Left ventricle myocardium inferior (tissue), 1 donor: ENCODE measurements at places on chromosomes 7 and 10. TPM values are rescaled to one million over a fixed set of nuclear protein-coding genes. Genes with fewer than 3 reads are reported as not detected.

GRCh38 chr10:125444790-125445189, 238.2 kb downstream of the TEX36 start:
- DNase-seq, result no peak

- no peak for DNase-seq
These were observed 36.3 kb downstream of the ENTPD1 start for GRCh38 chr10:95792211-95792780.

DNA sequence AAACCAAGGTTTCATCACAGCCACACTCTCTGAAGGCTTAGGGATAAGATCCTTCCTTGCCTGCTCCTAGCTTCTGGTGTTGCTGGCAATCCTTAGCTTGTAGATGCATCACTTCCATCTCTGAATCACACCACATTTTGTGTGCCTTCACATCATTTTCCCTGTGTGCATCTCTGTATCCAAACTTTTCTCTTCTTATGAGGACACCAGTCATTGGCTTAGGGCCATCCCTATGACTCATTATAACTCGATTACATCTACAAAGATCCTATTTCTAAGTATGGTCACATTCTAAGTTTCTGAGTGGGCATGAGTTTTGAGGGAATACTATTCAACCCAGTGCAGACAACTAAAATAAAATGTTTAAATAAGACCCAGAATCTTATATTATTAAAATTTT, 121.7 kb downstream of the C7orf25 start:
- DNase-seq, result no peak

DNA sequence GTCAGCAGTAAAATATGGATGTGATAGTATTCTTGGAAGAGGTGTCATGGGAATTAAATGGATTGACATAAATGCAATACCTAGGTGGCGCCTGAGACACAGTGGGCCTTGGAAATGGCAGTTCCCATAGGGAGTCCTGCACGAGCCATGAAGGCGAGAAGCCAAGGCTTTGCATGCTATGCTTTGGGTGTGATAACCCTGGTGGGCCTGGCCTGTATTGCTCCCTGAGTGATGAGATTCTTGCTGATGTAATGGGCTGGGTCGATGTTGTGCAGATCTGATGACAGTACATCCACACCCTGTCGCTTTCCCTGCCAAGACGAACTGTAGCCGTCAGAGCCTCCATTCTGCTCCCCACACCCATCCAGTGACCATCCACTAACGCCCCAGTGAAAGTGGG, 46.4 kb downstream of the CREB5 start:
- no peak for DNase-seq

GRCh38 chr10:85657476-85658113, 709.0 kb downstream of the GRID1 start:
- no peak for DNase-seq

DNA sequence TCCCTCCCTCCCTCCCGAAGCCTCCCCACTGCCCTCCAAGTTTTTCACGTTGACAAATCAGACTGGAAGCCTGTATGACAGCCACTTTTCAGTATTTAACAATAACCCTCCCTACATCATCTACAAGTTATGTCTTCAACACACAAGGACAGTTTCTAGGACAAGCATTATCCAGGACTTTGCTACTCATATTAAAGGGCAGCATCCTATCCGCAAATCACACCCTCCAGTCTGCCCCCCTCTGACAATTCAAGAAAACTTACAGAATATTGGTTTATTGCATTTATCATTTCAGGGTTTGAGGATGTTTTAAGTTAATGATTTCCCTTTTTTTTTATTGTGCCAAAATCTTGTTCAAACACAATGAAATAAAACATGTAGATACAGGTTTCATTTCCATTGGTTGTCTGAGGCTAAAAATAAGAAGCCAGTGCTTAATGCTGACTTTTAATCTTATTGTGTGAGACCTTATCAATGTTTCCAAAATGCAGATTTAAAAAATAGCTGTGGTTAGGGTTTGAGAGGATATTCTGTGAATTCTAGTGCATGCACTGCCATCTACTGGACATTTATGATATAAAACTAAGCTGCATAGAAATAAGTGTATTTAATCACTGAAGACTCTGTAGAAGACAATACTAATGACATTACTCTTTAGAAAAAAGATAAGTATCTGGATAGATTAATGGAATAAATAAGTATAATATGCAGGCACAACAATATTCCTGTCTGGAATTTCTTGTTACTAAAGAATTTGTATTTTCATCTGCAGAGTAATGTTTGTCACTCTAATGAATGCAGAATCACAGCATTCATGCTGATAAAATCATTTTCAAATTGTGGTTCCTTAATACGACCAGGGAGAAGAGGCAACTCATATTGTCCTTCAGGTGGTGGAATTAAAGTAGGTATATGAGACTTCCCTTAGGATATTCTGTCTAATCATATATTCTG, 64.1 kb downstream of the CAV1 start:
- no peak for DNase-seq

DNA sequence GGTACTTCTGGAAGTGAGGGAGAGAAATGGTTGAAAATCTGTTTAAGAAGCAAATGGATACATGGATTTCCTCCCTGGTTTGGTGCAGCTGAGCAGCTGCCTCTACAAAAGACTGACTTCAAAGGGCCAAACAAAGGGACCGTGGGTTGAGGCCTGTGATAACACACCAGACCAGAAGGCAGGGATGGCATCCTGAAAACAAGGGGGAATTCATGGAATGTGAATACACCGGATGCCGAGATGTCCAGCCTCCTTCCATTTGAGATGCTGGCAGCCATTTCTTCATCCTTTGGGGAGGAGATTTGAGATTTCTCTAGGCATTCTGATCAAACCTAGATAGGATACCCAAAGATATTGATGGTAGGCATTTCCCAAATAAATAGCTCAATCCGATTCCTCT, 36.9 kb downstream of the TAF3 start:
- DNase-seq, result no peak

DNA sequence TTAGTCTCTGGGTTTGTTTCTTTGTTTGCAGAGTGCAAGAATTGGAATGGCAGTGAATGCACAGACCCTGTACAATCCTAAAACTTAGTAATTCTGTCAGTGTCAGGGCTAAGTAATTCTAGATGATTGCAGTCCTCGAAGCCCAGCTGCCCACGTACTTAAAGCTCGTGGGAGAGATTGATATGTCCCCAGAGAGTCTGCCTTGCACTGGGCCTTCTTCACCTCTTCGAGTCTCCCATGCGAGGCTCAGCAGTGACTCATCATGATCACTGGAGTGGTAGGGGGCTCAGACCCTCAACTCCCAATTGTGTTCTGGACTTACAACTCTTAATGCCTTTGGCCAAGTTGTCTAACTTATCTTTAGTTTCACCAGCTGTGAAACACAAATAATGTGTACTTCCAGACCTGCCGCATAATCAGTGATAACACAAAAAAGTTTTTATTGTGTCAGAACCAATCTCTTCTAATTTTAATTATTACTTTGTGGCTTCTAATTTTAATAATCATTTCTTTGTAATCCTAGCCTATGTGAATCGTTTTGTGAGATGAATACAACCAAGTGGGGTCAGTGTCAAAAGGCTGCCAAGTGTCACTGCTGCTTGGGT, 345.6 kb upstream of the LRGUK start:
- no peak for DNase-seq

DNA sequence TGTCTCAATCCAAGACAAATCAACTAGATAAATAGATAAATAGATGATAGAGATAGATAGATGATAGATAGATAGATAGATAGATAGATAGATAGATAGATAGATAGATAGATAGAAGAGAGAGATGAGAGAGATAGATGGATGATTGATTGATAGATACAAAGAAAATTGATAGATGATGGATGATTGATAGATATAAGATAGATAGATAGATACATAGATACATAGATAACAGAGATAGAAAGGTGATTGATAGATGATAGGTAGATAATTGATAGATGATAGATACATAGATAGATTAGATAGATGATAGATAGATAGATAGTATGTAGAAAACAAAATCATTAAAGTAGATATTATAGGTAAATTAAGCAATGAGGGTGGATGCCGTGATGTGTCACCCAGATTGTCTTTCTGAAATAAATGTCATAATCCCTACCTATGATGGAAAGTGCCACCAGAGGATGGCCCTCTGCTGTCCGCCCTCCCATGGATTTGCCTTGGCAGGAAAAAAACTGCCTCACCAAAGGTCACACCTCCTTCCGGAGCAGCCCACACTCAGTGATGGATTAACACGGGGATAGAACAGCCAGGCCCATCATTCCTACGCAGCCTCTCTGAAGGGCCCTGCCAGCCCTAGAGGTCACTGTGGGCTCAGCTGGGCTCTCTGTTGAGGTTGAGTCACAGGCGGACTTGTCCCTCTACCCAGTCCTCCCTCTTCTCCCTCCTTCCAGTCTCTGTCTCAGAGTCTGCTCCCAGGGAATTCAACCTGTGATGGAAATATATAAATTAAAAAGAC, 50.8 kb downstream of the KCNH2 start:
- no peak for DNase-seq

DNA sequence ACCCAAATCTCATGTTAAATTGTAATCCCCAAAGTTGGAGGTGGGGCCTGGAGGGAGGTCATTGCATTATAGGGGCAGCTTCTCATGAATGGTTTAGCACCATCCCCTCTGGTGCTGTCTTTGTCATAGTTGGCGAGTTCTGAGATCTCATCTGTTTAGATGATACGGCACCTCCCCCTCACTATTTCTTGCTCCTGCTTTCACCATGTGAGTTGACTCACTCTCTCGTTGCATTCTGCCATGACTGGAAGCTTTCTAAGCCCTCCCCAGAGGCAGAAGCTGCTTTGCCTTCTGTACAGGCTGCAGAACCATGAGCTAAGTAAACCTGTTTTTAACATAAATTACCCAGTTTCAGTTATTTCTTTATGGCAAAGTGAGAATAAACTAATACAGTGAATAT, 18.9 kb upstream of the ZNF138 start:
- DNase-seq, result no peak

DNA sequence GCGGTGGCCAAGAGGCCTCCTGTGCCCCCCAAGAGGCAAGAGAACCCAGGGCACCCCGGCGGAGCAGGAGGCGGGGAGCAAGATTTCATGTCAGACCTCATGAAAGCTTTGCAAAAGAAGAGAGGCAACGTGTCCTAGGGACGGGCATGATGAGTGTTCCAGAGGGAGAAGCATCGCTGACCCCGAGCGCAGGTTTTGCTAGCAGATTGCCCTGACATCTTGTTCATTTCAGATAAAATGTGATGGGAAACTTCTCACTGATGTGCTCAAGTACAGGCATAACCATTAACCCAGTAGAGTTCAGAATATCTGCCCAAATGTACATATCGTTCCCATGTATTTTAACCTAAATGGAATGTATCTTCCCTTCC, 129.2 kb downstream of the APBB1IP start:
- DNase-seq, result no peak

GRCh38 chr10:128116851-128117615, 9.2 kb downstream of the MKI67 start:
- no peak for DNase-seq

DNA sequence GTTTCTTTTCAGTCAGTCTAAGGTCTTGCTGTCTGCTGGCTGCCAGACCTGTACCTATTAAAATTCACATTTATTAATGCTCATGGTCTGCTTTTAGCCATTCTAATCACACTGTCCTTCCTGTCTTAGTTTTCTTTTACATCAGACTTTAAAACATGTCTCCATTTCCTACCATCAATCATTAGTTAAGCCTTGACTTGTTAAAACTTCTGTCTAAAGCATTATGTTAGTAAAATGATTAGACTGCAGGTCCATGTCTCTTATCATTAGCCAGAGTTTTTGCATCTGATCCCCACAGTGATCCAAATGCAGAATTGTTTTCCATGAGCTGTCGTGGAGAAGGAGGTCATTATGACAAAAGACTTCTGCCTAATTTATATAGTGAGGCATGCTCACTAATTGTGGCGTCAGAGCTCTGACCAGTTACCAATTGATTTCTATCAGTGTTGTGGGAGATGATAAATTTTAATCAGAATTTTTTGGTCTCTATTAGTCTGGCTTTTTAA, 226.5 kb downstream of the DKK1 start:
- DNase-seq, result no peak

DNA sequence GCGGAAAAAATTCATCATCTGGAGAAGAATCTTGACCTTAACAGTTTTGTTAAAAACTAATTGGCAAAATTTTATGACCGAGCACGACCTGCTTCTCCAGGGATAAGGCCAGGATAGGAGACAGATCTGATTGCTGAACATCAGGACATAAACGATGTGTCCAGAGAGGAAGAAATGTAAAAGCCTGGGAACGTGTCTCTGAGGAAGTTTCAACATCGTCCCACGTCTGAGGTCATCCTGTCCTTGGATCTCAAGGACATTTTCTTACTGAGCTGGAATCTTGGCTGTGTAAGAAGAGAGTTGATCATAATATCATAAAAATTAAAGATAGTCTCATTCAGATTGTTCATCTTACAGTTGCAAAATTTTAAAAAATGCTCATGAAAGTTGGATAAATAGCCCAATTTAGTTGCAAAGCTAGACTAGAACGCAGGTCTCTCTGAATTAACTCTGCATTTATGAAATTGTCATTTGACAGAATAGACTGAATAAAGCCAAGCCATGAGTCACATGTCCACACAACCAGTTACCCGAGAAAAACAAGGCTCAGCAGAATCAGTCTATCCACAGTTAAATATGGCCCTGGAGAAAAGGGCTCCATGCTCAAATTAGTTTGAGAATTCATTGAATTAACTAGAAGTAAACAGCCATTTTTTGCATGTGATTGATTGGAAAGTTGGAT, 120.0 kb upstream of the EGFR start:
- no peak for DNase-seq

DNA sequence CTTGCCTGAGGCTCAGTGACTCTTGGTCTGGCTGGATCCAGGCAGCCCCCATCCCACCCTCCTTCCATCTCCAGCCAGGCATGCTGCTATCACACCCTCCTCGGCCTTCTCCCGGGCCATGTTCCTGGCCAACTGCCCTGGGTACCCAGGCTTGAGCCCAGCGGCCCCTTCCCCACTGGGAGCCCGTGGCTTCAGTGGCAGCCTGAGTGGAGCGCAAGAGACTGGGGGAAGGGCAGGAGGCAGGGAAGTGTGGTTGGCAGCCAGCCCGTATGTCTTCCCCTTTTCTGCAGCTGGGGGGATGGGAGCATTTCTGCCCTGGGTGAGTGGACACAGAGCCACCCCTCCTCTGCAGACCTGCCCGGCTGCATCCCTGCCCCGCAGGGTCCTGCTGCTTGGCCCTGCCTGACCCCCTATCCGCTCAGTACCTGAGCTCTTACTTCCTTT, 148.5 kb downstream of the ARHGAP22 start:
- peak; percentile 66 for DNase-seq

FAM25G gene
- total RNA-seq, result not detected

CALD1 gene
- total RNA-seq, result 122 TPM

NOBOX gene
- total RNA-seq, result not detected

CYP3A7 gene
- total RNA-seq, result not detected

COBL gene
- 77.1 TPM for total RNA-seq

CCL24 gene
- not detected for total RNA-seq

CALHM3 gene
- total RNA-seq, result not detected

PLAU gene
- total RNA-seq, result 4.9 TPM
